ENCODE measurements at places on chromosomes 1 and 21.

DNA sequence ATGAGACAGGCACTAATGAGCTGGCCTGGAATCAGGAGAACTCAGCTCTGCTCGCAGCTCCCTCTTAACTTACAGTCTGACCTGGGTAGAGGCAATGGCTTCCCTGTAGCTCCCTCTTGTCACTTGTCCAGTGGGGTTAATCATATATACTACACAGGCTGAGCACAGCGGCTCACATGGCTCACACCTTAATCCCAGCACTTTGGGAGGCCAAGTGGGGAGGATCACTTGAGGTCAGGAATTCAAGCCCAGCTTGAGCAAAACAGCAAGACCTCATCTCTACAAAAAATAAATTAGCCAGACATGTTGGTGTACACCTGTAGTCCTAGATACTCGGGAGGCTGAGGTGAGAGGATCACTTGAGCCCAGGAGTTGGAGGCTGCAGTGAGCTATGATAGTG lies 4.2 kb downstream of the S100A6 start:
- DNase-seq, result no peak

DNA sequence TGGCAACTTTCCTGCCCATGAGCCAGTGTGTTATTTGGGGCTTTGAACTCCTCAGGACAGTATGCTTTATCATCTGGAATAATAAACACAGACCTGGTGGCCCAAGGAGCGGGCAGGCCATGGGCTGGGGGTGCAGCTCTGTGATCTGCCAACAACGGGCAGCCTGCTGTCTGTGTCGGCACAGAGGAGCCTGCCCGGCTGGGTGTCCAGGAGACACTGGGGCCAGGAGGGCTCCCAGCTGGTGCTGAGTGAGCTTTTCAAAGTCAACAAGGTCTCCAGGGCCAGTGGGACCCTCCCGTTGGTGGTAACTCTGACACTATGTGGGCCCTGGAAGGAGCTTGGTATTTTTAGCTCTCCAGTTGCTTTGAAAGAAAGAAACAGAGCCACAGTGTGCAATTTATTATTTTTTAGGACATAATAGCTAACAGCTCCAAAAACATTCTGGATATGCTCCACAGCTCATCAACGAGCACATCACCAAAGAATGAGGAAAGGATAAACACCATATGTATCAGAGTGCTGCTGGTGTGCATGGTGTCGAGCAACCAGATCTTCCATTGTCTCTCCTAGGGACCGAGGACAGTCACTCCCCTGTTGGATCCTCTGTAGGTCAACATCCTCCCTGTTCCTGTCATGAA lies 488.7 kb upstream of the USP24 start:
- DNase-seq, result no peak

DNA sequence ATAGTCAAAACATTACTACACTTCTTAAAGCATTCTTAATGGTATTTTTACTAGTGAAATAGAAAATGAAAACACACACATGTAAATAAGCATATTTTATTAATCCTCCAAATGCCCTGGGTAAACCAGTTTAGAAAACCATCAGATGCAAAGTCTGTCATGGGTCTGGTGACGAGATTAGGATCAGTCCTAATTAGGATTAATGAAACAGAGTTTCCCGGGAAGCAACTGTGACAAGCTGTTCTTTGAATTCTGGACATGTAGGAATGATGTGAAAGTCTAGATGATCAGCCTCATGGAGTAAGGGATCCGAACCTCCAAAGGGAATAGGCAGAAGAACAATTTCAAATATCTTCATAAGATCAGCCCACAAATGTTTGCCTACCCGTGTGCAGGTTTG lies 250.2 kb downstream of the KIF26B start:
- no peak for DNase-seq

DNA sequence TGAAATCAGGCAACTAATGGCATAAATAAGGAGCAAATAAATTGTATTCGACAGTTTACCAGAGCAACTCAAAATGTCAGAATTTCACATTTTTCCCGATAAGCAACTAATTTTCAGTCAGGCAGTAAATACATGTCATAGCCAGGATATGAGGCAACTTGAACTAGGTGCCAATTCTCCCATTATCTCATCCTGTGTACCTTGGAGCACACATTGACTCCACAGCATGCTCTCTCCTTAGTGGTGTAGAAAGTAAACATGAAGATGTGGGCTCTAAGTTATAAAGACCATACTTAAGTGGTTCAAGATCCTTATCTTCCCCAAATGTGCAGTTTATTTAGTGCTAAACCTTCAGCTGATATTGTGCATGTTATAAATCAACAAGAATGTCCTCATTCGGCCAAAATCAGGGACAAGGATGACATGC lies 197.8 kb downstream of the VAV3 start:
- DNase-seq, result no peak

- no peak for DNase-seq
Measured at GRCh38 chr1:114208106-114208505, 54.4 kb upstream of the SYT6 start.

GRCh38 chr1:93239863-93240262 lies 59.3 kb downstream of the CCDC18 start:
- DNase-seq, result peak; percentile 58

- DNase-seq, result no peak
Measured at GRCh38 chr1:15843826-15844572, 3.5 kb upstream of the SPEN start.

DNA sequence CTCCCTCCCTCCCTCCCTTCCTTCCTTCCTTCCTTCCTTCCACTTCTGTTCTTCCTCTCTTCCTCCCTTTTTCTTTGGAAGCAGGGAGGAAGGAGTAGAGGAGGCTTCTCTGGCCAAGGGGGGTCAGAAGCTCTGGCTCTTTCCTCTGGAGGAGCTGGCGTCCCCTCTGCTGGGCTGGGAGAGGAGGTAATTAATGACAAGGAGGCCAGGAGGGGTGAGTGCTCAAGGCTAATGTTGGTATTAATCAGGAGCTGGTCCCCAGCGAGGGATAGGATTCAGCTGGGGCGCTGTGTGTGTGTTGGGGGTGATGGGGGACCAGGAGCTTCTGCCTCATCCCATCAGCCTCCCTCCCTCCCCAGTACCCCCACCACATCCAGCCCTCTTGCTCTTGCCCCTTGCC lies 6.2 kb upstream of the PEAR1 start:
- no peak for DNase-seq

GRCh38 chr1:116740746-116741145 lies 13.5 kb upstream of the CD2 start:
- DNase-seq, result no peak

DNA sequence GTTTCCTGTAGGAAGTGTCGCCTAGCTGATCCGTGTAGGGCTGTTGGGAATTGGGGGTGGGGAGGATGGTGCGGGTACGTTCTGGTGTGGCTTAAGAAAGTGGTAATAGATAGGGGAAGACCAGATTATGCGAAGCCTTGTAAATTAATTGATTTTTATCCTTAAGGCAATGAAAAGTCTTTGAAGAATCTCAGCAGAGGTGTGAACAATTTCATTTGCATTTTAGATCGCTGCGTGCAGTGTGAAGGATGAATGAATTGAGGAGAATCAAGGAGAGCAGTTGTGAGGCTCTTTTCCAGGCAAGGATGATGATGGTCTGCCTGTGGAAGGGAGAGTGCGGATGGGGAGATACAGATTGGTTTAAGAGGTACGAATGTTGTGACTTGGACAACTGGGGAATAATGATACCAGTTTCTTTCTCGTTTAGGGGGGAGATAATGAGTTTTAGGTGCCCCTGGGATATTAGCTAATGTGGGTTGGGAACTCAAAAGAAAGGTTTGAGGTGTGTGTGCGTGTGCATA lies 813 bp upstream of the DEDD start:
- peak; percentile 20 for DNase-seq

- DNase-seq, result no peak
Measured at GRCh38 chr1:173430677-173431303, 46.3 kb upstream of the PRDX6 start.

DNA sequence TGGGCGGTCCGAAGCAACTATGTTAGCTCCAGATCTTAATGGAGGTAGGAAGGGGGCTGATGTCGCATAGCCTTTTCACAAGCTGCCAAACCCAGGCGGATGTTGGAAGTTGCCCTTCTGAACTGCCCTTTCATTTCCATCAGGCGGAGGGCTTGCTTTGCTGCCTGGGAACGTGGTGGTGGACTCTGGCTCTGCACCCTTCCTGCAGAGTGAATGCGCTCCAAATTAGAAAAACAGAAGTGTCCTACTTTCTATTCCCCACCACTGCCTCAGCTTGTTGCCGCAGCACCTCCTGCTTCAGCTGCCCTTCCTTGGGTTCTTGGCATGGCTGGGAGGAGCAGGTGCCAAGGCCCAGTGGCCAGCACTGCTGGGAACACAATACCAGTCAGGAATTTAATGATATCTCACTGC lies 60.6 kb downstream of the AK4 start:
- no peak for DNase-seq

DNA sequence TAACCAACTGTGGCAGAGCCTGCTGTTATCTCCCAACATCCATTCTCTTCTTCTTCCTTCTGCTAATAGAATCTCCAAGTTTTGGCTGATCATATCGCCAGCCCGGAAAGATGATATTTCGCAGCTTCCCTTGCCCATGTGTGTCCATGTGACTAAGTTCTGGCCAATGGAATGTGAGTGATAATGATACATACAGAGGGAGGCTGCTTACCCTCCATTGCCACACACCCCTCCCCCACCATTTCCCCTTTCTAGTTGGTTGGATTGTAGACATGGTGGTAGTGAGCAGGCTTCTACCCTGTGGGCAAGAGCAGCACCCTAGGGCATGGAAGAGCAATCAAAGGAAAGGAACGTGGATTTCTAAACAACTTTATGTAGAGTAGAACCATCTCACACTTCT lies 48.8 kb downstream of the SLC9C2 start:
- DNase-seq, result peak; percentile 19

GRCh38 chr1:39294531-39294930 lies 90.0 kb downstream of the MACF1 start:
- no peak for DNase-seq

DNA sequence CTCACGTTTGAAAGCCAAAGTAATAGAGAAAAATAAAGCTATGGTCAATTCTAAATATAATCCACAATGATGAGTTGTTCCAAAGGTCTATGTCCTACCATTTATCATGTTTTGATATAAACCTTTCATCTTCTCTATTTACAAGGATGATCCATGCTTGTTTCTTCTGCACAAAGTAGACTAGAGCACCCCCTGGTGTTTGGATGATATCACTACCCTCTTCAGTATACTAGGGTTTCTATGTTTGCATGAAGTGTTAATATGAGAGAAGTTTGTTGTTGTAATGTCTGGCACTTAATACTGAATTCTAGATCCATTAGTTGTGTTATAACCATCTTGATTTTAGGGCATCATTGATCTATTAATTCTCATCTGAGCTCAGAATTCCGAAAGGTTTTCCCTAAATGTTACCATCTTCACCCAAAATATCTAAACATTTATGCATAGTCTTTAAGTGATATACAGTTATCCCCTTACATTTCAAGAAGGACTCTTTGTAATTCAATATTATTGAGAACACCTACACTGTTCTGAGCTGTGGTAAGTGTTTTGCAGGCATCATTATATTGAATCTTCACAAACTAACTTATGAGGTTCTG lies 21.1 kb downstream of the CLDN8 start:
- peak; percentile 76 for DNase-seq

DNA sequence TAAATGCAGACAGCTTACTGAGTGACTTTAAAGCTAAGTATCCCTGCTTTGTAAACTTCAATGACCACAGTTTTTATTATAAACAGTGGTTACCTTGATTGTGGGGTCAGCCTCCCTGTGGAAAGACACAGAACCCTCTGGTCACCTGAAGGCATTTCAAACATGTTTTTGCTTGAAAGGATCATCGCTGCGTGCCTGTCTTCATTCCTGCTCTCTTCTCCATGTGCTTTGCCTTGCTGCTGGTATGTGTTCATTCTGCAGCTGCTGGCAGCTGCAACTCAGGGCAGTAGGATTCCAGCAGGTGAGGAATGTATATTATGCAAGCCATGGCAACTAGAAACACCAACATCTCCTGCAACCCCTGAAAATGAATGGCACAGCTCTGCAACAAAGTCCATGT lies 81.0 kb upstream of the VAV3 start:
- DNase-seq, result no peak

All from hematopoietic multipotent progenitor cell treated with erythropoietin and hydrocortisone succinate and interleukin-3 and kit ligand, for 6 days (in vitro differentiated cells).